NCI-H2081 treated with DMSO at 0.1 percent for 48 hours (cell line): ENCODE measurements at places on chromosomes 11 and 22.

DNA sequence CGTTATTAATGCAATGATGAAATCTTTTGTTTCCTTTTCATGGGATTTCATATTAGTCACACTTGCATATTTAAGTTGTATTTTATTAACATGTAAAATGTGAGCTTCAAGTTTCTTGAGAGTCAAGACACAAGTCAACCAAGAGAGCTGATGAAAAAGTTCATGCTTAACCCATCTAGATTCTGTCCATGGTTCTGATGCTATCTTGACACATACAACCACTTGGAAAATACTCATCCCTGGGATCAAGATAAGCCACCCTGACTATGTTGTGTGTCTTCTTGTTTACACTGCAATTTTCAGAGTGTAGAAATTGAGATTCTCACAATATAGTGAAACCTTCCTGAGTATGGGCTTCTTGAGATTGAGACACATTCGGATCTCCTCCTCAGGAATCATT is 664 bp upstream of the OR10A4 start:
- no peak for DNase-seq

DNA sequence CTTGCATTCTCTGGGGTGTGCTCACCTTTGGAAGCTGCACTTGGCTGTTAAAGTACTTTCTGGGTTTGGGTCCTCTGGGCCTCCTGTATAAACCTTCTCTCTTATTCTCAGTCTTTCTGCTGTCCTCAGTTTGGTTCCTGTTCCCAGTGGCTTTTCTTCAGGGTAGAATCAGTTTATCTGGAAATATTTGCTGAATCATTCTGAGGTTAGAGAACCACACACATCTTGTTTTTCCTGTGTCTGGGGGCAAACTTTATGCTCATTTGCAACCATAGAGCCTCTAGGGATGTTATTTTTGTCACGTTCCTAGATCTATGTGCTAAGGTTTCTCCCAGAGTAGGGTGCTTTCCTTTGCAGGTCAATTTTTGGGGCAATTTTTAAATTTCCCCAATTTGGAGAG is 224.3 kb upstream of the C11orf87 start:
- no peak for DNase-seq

DNA sequence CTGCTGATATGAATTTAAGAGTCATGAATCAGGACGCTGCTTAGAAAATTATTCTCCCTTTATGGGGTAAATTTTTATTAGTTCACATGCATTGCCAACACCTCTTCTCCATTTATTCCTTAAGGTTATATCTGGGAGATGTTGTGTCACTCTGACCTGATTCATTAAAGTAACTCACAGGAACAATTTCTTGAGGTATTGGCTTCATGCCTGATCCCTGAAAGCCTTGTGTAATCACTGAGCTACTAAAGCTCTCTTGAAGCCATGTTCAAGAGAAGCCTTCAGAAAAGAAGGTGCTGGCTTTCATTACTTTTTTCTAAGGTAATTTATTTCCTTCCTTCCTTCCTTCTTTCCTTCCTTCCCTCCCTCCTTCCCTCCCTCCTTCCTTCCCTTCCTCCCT is 420.6 kb downstream of the RAB38 start:
- DNase-seq, result no peak

- DNase-seq, result no peak
These were observed 15.6 kb downstream of the DCUN1D5 start for GRCh38 chr11:103076361-103076760.

DNA sequence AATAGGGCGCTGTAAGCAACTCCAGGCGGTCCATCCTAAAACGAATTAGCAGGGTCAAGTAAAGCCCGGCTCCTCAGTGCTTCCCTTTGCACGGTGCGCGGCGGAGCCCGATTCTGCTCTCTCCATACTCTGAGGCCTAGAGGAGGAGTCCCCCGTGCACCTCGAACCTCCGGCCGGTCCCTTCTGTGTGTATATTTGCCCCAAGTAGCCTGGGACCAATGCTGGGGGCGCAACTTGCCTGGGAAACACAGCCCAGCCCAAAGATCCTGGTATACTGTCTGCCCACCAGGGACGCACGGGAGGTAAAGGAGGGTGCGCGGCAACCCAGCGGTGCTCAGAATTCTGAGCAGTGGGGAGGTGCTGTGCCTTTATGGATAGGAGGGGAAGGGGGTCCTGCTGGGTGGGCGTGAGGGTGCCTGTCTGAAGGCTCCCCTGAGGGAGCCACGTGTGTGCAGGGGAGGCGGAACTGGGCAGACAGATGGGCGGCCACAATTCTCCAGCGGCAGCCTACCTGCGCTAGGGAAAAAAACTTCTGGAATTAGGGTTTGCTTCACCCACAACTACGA is 4.8 kb upstream of the TBX1 start:
- no peak for DNase-seq

- DNase-seq, result no peak
These were observed 167.3 kb downstream of the NTM start for GRCh38 chr11:131537748-131538147.

DNA sequence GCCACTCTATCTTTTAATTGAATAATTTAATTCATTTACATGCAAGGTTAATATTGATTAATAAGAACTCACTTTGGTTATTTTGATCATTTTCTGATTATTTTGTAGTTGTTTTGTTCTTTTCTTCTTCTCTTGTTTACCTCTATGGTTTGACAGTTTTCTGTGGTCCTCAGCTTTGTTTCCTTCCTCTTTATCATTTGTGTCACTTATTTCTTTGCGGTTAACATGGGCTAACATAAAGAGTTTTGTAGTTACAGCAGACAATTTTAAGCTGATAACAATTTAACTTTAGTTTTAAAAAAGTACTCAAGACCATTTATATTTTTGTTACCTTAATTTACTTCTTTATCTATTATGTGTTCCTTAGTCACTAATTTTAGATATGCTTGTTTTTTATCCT is 1032.8 kb upstream of the RAG2 start:
- DNase-seq, result no peak

- no peak for DNase-seq
These were observed 1.1 kb downstream of the EIF4G2 start for GRCh38 chr11:10807493-10808234.
